ENCODE measurements at places on chromosomes 7 and 10.

- DNase-seq, result no peak
Measured at GRCh38 chr10:71970331-71970730, 6.1 kb downstream of the CHST3 start.

- DNase-seq, result no peak
Measured at GRCh38 chr10:69639291-69640195, 9.5 kb downstream of the FAM241B start.

GRCh38 chr7:127891144-127891543 lies 140.1 kb downstream of the LRRC4 start:
- no peak for DNase-seq

GRCh38 chr10:122112625-122113160 lies 123.7 kb downstream of the TACC2 start:
- DNase-seq, result peak; percentile 85

DNA sequence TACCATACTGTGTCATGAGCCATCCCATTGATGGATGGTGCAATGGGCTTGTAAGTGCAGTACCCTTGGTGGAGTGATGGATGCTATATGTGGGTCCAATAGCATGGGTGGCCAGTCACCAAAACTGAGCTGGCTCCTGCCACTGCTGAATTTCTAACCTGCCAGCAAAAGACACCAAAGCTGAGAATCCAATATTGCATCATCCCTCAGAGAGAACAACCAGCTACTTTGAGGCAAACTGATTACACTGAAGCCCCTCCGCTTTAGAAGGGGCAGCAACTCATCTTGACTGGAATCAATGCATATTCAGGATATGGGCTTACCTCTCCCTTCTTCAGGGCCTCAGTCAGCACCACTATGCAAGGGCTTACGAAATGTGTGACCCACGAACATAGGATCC lies 211.6 kb downstream of the DGKI start:
- DNase-seq, result no peak
